ENCODE measurements at places on chromosomes 6 and 20.
A peak's percentile ranks its signal among the peaks of the same experiment; 100 is the strongest.

- no peak for DNase-seq
These were observed 12.1 kb upstream of the HINT3 start for GRCh38 chr6:125944434-125944816.

DNA sequence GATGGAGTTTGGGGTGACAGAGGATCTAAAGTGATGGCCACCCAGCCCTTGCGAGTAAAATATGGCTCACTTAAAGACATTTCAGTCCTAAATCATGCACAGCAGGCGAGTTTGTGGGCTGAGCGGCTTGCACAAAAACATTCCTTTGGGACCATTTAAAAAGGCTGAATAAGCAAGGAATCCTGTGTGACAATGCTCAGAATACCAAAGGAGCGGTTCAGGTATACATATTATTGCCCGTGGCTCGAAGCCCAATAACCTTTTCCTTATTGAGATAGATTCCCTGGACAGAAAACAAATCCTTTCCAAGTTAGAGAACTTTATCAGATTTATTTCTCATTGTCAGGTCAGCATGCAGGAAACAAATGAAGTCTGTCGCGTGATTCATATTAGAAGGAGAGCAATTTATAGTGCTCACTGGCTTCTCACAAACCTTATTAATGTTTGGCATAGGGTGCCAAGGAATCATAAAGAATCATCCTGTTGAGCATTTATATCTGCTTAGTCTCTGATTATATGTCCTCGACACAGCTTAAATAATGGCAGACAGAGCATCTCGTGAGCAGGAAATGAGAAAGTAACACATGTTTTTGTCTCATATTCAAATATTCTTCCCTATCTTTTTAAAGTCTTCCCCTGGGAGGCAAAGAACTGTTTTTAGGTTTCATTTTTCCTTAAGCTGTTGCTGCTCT is 121.3 kb downstream of the TRMT11 start:
- DNase-seq = no peak

DNA sequence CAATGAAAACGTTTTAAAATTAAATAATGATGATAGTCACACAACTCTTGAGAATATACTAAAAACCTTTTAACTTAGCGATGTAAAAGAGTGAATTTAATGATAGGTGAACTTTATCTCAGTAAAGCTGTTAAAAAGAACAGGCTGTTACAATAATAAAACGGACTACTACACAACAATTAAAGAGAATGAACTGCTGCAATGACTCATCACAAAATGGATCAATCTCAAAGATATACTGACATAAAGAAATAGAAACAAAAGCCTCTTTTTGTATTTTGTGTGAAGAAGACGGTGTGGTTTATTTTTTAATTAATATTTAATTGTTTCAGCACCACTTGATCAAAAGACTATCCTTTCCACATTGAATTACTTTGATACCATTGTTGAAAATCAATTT is 352.4 kb upstream of the GJE1 start:
- DNase-seq = no peak

DNA sequence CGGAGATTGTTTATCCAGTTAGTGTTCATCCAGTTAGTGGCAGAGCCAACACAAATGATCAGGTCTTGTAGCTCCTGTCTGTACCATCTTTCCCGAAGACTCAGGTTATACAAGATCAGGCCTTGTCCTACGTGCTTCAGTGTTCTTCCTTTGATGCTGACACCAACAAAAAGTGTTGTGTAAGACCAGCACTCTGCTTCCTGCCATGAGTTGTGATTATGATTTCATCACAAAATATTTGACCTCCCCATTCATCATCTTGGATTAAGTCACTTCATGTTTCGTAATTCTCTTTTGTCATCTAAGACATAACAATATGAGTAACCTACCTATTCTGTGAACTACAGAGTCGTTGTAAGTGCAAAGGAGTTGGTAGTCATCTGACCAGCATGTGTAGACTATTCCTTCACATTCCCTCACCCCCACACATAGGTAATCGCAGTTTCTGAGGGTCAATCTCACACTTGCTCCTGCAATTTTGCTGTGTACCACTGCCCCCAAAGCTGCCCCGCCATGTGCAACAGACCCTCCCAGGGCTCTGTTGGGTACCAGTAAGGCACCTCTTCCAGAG is 135.6 kb upstream of the SLC22A23 start:
- DNase-seq = no peak

DNA sequence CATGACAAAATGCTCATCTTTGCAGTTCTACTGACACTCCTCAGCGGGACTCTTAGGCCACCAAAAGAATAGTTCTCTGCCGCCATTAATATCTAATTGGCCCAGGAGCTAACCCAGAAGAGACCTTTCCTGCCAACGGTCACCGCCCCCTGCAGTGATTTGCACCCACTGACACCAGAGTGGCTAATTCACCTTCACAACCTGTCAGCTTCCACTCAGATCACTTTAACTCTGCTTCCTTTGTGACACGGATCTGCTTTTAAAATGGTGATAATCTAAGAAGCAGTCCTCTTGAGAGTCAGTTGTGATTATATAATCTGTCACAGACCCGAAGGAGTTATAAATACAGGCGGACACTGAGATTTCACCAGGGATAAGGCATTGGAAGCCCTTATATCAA is 172.8 kb downstream of the FRK start:
- no peak for DNase-seq

- DNase-seq = no peak
These were observed 304.5 kb downstream of the PRL start for GRCh38 chr6:21992178-21992967.

- DNase-seq = no peak
These were observed 202.1 kb downstream of the NFATC2 start for GRCh38 chr20:51340451-51340840.

DNA sequence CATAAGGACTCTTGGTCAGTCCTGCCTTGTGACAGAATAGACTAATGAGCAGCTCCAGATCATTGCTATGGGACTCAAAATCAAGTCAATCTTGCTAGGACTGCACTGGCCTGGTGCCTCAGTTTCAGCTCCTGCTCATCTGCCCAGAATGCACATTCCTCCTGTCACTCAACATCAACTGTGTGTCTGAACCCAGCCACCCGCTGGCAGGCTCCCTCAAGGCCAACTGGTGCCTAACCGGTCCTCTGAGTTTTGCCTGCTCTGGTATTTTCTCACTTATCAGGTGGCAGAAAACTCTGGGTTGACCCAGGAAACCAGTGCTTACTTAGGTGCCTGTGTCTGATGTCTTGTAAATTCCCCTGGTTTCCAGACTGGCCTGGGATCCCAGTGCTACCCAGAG is 297.7 kb downstream of the DHX35 start:
- no peak for DNase-seq

- DNase-seq = peak; percentile 45
These were observed 37.8 kb upstream of the CNKSR3 start for GRCh38 chr6:154548130-154548830.

DNA sequence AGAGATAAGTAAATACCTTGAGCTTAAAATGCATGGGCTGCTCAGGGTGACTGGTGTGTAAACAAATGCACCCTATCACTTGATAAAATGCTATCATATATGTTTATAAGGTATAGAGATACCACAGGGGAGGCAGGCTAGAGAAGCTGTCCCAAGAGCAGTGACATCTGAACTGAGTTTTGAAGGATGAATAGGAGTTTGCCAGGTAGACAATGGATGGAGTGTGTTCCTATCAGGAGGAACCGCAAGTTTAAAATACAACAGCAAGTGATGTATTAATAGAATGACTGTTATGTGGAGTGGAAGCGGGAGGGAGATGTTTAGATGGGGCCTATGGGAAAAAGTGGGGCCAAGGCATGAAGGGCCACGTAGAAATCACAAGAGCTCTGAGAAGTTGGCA is 38.7 kb upstream of the CHMP4B start:
- no peak for DNase-seq

DNA sequence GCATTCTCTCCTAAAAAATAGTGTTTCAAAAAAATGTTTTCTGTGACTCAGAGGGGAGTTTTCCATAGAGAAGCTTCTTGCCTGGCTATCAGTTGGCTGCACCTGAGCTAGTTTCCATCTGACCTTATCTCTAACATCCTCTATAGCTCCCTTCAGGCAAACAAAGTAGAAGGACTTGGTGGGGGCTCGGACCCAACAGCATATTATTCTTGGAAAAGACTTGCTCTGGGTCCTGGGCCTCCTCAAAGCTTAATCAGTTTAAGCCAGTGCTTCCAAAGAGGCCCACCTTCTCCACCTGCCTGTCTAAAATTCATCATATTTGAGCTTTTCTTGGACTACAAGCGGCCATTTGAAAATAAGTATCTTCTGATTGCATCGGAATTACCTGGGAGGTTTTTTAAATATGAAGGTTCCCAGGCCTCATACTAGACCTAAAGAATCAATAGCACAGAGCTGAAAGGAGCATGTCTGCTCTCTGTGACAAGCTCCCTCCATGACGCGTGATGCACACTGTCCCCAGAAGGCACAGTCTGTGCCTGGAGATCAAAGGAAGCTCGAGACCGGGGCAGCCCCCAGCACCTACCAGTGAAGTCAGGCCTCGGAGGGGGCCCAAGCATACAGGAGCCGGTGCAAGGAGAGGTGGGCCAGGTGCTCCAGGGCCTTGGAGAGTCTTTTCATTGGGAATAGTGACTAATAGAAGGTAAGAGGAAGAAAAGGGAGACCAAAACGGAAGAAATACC is 80.6 kb upstream of the HIVEP1 start:
- no peak for DNase-seq
